ENCODE measurements at places on chromosomes 16 and 17.

GRCh38 chr17:1797323-1797722 is 32.4 kb downstream of the SMYD4 start:
- no peak for DNase-seq

GRCh38 chr16:64416216-64417005 is 705.5 kb downstream of the CDH11 start:
- no peak for DNase-seq

DNA sequence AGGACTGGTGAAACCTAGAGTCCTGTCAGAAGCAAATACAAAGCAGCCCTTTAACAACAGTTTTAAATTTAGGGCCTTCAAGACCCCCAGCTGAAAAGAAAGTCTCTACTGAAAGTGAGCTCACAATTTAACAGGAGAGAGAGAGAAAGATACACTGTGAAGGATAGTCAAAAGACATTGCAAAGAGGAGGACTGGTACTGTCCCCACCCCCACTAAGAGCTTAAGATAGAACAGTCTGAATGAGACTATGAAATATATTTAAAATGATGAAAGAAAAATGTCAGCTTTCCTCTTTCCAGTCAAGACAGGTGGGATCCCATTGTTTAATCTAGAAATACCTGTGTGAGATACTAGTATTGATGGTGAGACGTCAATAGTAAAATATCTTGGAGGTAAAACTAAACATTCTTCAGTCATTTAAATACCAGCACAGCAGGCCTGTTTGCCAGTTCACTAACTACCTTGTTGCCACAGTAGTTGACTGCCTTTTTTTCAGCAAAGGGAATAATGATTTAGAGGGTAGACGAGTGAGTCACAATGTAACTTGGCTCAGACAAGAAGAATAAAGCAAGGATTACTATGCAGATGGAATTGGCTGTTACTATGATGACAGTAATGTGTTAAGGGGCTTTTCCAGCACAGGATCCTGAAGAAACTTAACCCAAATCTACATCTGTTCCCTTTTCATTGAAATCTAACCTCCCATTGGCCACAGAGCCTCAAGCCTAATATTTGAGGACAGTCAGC is 47.2 kb upstream of the RASL10B start:
- DNase-seq: no peak

DNA sequence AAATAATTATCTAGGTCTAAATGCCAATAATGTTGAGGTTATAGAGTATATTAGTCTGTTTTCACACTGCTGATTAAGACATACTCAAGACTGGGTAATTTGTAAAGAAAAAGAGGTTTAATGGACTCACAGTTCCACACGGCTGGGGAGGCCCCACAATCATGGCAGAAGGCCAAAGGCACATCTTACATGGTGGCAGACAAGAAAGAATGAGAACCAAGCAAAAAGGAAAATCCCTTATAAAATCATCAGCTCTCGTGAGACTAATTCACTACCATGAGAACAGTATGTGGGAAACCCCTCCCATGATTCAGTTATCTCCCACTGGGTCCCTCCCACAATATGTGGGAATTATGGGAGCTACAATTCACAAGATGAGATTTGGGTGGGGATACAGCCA is 2.9 kb upstream of the KATNB1 start:
- no peak for DNase-seq

GRCh38 chr17:17837380-17837821 is 615 bp upstream of the SREBF1 start:
- no peak for DNase-seq

DNA sequence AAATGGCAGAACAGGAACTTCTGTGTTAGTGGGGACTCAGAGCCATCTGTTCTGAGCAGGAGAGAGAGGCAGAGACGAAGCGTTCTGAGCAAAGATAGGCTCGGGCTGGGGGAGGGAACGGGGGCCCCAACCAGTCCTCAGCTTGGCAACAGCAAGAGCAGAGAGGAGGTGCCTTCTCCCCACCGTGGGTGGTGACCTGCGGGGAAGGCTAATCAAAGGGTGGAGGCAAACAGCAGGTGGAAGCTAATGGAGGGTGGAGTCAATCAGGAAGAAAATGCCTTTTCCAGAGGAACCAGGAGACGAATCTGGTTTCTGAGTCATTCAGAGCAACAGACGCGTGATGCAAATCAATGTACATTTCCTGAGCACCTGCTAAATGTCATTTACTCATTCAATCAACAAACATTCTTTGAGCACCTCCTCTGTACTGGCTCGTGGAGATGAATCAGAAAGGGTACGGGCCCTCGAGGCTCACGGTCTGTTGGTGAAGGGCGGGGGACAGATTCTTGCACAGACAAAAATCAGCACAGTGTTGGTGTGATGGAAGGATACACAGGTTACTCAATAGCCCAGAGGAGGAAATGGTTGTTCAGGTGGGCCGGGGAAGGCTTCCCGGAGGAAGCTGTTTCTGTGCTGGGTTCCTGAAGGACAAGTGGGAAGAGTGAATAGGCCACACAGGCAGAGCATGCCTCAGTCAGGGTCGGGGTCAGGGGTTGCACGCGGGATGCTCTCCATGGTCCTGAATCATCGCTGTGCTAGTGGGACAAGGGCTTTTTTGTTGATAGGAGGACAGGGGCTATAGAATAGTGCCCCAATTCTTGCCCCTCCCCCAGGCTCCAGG is 5.7 kb upstream of the SPNS2 start:
- DNase-seq: no peak

- no peak for DNase-seq
Observed at GRCh38 chr16:85681255-85681654, 7.5 kb downstream of the GINS2 start.

GRCh38 chr17:40841246-40841645 is 18.8 kb upstream of the KRT10 start:
- DNase-seq: no peak

DNA sequence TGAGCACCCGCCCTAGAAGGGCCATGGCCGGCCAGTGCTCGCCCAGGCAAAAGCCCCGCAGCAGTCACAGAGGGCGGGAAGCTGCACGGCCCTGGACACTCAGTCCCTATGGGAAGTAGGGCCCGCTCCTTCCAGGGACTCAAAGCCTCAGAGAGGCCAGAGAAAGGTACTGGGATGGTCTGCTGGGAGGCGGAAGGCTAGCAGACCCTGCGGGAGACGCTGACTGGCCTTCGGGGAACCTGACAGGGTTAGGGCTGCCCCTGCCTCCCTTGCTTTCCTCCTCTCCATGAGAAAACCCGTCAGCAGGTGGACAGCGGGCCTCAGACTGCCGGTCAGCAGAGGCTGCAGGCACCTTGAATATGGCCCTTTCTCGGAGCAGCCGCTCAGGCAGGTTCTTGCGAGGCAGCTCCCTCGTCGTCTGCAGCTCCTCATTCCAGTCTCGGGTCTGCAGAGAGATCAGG is 11.5 kb downstream of the CLUH start:
- DNase-seq: no peak

DNA sequence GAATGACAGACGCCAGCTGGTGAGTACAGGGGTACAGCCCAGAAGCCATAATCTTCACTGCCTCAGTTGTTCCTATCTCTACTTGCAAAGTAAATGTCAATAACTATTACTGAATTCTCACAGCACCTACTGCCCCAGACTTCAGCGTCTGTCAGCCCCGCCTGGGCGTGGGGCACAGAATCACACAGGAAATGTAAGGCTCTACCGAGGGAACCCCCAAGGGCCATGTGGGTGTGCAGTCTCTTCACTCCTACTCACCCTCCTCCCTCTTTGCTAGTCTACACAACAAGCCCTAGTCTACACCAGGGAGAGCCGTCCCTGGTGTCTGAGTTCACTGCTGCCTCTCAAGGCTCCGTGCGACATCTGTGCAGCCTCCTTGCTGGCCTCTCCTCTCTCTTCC is 4.5 kb downstream of the NPTX1 start:
- DNase-seq: no peak

- DNase-seq: no peak
Observed at GRCh38 chr17:83012200-83012785, 67.1 kb upstream of the METRNL start.

GRCh38 chr17:63190821-63191370 is 224.9 kb downstream of the TANC2 start:
- no peak for DNase-seq

DNA sequence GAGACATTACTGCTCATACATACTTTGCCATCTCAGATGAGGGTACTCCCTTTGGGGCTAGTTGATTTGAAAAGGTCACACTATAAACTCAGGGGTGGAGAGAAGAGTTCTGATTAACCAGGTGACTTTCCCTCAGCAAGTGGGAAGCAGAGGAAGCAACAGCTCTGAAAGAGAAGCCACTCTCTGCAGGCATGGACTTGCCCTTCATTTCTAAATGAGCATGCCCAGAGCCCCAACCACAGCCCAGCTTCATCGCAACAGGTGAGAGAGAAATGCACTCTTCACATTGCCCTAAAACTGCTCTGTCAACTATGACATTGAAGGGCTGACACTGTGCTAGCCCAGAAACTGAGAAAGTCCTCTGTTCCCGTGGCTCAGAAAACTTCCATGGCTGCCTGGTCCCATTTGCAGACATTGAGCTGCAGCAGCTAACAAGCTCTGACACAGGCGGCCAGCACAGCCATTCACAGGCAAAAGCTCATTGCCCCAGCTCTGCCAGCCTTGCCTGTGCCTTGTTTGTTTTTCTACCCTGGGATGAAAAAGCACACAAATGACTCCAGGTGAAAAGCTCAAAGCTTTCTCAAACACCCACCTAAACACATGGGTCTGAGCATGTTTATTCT is 419.8 kb upstream of the DYNLRB2 start:
- DNase-seq: no peak

- DNase-seq: peak; percentile 26
Observed at GRCh38 chr17:82200743-82201497, 11.7 kb downstream of the CCDC57 start.

DNA sequence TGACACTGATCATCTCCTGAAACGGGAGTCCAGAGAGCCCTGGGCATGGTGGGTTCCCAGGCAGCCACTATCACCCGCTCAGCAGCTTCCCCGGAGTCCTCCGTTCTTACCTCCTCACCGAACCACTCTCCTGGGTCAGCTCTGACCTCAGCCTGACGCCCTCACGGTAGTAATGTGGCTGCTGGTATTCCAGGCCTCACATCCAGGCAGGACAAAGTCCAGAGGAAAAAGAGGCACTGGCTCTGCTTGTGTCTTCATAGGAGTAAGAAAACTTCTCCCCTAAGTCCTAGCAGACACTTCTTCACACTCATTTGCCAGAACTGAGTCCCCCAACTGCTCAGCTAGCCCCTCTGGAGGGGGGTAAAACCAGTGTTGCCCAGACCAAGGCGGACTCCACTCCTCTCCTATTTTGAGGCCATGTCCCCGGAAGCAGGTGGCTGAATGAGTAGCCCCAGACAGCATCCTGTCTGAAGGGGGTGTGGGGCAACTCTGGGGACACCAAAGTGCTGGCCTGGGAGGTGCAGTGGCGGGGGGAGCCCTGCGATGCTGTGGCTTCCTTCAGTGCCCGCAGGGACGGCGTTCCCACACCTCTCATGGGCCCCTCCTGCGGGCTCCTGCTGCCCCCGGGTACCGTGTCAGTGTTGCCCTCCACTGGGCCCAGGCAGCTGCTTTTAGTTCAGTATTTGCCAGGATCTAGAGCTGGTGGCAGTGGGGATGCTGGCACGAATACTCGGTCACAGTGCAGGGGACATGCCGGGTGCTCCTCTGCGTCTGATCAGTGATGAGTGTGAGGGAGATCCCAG is 5.4 kb downstream of the FSCN2 start:
- DNase-seq: no peak

DNA sequence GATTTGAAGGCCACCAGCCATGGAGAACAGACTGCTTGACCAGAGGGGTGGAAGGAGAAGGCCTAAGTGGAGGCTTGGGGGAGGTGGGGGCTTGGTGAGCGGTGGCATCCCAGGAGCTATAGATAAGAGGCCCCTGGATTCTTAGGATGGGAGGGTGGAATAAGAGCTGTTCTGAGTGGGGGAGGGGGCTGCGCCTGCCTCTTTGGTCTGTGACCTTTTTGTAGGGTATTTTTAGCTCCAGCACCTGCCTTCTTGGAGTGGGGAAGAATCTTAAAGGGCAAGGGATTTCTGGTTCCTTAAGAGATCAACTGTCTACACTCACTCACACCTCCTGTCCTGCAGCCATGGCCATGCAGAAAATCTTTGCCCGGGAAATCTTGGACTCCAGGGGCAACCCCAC is 567 bp downstream of the ENO3 start:
- DNase-seq: no peak

All from activated T-helper 1 cell treated with anti-CD3 and anti-CD28 coated beads, Interleukin-2, amount 50 U/mL, for 16 hours (primary cell).